Cardiac muscle cell (in vitro differentiated cells and primary cell): ENCODE measurements at places on chromosomes 2 and 18. TPM values are rescaled to one million over a fixed set of nuclear protein-coding genes. Genes with fewer than 3 reads are reported as not detected.
A peak's percentile ranks its signal among the peaks of the same experiment; 100 is the strongest.

ANTXR1 gene
- 26.8 and 36.0 TPM in 2 replicates for total RNA-seq

MXD1 gene
- total RNA-seq = 2.8 and 3.6 TPM in 2 replicates

DNA sequence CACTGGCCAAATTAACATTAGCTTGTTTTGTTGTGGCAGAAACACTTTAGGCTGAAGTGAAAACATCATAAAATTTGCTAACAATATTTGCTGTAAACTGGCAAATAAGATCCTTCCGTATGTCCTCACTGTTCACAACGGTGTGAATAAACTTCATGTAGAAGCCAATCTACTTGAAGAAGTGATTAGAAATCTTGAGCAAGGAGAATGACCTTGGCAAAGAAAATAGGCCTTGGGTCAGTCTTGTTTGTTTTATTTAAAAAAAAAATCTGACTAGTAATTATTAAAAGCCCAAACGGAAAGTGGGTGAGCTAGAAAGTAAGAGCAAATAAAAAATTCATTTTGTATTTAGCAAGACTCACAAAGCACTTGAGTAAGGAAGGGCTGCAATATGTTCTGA is 197.0 kb downstream of the CPS1 start:
- H3K27me3 ChIP-seq = no peaks in the 10 kb centered on the region
- no peak for DNase-seq
- H3K4me1 ChIP-seq = peaks cover 20% of the 10 kb centered on the region

ABCG8 gene
- total RNA-seq = 0.04 TPM in 1 of 2 replicates, not detected in the other

DNA sequence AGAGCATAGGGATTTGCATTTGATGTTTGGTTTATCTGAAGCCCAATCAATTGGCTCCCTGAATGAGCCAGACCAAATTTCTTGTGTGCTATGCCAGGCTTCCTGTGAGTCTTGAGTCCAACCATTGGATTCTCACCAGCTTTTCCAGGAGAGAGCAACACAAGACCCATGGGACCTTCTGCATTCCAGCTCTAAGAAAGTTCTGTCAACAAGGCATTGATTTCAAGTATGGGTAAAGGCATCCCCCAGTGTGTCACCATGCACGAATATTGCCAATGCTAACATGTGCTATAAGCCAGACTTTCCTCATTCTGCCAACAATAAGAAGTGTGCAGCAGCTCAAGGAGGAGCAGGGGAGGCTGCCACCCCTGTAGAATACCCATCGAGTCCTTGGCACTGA is 266.6 kb downstream of the ETAA1 start:
- no peak overlapping the region for H3K27ac ChIP-seq
- H3K4me1 ChIP-seq = no peaks in the 10 kb centered on the region
- H3K4me3 ChIP-seq = no peak overlapping the region
- H3K36me3 ChIP-seq = no peaks in the 10 kb centered on the region
- no peaks in the 10 kb centered on the region for H3K27me3 ChIP-seq

ANKRD30BL gene
- 0.14 and 0.71 TPM in 2 replicates for total RNA-seq

BCL2 gene
- 0.70 and 0.98 TPM in 2 replicates for total RNA-seq

GRCh38 chr2:24672589-24672988 is 120.6 kb downstream of the PTRHD1 start:
- H3K4me1 ChIP-seq = no peaks in the 10 kb centered on the region
- no peak overlapping the region for H3K27ac ChIP-seq
- H3K27me3 ChIP-seq = no peaks in the 10 kb centered on the region
- H3K36me3 ChIP-seq = no peaks in the 10 kb centered on the region
- no peak overlapping the region for H3K4me3 ChIP-seq

GRCh38 chr18:34977838-34978532 is 63.2 kb upstream of the MAPRE2 start:
- H3K27me3 ChIP-seq = peaks cover 57% of the 10 kb centered on the region
- no peak overlapping the region for H3K27ac ChIP-seq
- H3K36me3 ChIP-seq = no peaks in the 10 kb centered on the region
- DNase-seq = peak; percentile 35

- H3K27me3 ChIP-seq = no peaks in the 10 kb centered on the region
- H3K4me3 ChIP-seq = no peak overlapping the region
- no peak for DNase-seq
- no peak overlapping the region for H3K27ac ChIP-seq
- peaks cover 6% of the 10 kb centered on the region for H3K4me1 ChIP-seq
- no peaks in the 10 kb centered on the region for H3K36me3 ChIP-seq
These were observed 46.2 kb upstream of the PLA2R1 start for GRCh38 chr2:160108646-160109045.

- no peak overlapping the region for H3K27ac ChIP-seq
These were observed 36.9 kb downstream of the RAPH1 start for GRCh38 chr2:203498161-203498560.

SLC35G4 gene
- not detected in 2 replicates for total RNA-seq

- H3K27me3 ChIP-seq = peaks cover 5% of the 10 kb centered on the region
- no peak overlapping the region for H3K27ac ChIP-seq
- no peaks in the 10 kb centered on the region for H3K36me3 ChIP-seq
- no peaks in the 10 kb centered on the region for H3K4me1 ChIP-seq
These were observed 147.4 kb upstream of the SIX2 start for GRCh38 chr2:45156605-45157004.

- no peaks in the 10 kb centered on the region for H3K4me1 ChIP-seq
- no peak for DNase-seq
- no peak overlapping the region for H3K27ac ChIP-seq
- H3K4me3 ChIP-seq = no peak overlapping the region
These were observed 12.6 kb upstream of the ELAC1 start for GRCh38 chr18:50955253-50955652.

GRCh38 chr2:174331595-174332216 is 3.0 kb upstream of the SP9 start:
- DNase-seq = no peak
- no peak overlapping the region for H3K4me3 ChIP-seq
- peaks cover 100% of the 10 kb centered on the region for H3K27me3 ChIP-seq
- peaks cover 8% of the 10 kb centered on the region for H3K4me1 ChIP-seq
- H3K27ac ChIP-seq = no peak overlapping the region
- H3K36me3 ChIP-seq = no peaks in the 10 kb centered on the region

GRCh38 chr2:70697603-70698383 is 70.2 kb downstream of the ADD2 start:
- no peaks in the 10 kb centered on the region for H3K4me1 ChIP-seq
- DNase-seq = no peak
- no peak overlapping the region for H3K4me3 ChIP-seq
- no peak overlapping the region for H3K27ac ChIP-seq
- no peaks in the 10 kb centered on the region for H3K36me3 ChIP-seq
- no peaks in the 10 kb centered on the region for H3K27me3 ChIP-seq

LYG2 gene
- not detected in 2 replicates for total RNA-seq

- no peaks in the 10 kb centered on the region for H3K36me3 ChIP-seq
- H3K27me3 ChIP-seq = no peaks in the 10 kb centered on the region
- H3K4me1 ChIP-seq = peaks cover 34% of the 10 kb centered on the region
- peak overlapping the region; percentile 87 for H3K27ac ChIP-seq
These were observed 187.1 kb downstream of the TCF4 start for GRCh38 chr18:55400590-55401541.

GALNT5 gene
- 2.0 and 2.4 TPM in 2 replicates for total RNA-seq

DNA sequence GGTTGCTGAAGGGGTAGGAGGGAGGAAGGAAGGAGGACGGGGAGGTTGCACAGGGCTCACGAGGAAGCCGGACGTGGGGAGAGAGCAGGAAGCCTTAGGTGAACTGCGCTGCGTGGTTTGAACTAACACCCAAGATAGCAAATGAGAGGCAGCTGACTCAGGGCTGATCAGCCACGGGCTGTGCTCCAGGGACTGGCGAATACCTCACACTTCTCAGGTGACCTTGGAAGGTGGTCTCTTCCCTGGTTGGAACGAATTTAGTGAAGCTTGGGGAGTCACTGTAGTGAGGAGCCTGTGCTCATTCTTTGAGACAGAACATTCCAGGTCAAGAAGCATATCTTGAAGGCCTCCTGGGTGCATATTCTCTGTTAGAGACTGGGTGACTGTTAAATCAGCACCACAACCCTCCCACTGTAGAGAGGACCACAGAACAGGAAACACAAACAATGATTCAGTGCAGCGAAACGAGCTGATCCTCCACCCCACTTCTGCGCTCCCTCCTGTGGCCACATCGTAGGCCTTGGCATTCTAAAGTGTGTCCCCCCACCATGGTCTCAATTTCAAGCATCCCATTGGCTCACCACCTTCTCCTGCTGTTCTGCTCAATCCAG is 33.8 kb downstream of the TOGARAM2 start:
- H3K27me3 ChIP-seq = no peaks in the 10 kb centered on the region
- no peaks in the 10 kb centered on the region for H3K36me3 ChIP-seq
- H3K4me3 ChIP-seq = no peak overlapping the region
- no peak overlapping the region for H3K27ac ChIP-seq
- H3K4me1 ChIP-seq = peaks cover 35% of the 10 kb centered on the region

DNA sequence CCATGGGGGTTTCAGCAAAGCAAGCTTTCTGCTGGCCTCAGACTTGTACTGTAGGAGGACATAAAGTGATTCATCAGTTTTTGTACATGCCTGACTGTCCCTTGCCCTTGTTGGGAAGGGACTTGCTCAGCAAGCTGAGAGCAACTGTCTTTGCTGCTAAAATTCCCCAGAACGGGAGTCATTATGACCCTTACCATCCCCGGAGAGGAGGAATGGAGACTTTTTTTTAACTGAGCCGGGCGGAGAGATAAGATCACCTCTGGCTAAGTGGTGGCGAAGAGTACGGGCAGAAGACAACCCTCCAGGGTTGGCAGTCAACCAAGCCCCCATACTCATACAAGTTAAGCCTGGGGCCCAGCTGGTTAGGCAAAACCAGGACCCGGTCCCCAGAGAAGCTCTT is 20.4 kb upstream of the NAGK start:
- no peaks in the 10 kb centered on the region for H3K4me1 ChIP-seq
- H3K27me3 ChIP-seq = peaks cover 19% of the 10 kb centered on the region
- H3K4me3 ChIP-seq = no peak overlapping the region
- no peak overlapping the region for H3K27ac ChIP-seq
- no peak for DNase-seq
- H3K36me3 ChIP-seq = no peaks in the 10 kb centered on the region

ST6GAL2 gene
- 0.57 and 1.2 TPM in 2 replicates for total RNA-seq

- H3K36me3 ChIP-seq = no peaks in the 10 kb centered on the region
- H3K27ac ChIP-seq = no peak overlapping the region
- DNase-seq = no peak
- no peaks in the 10 kb centered on the region for H3K4me1 ChIP-seq
- no peaks in the 10 kb centered on the region for H3K27me3 ChIP-seq
These were observed 904.8 kb upstream of the CHAC2 start for GRCh38 chr2:52862801-52863200.

GRCh38 chr18:76458522-76459311 is 36.3 kb downstream of the ZNF516 start:
- DNase-seq = no peak
- H3K4me1 ChIP-seq = peaks cover 44% of the 10 kb centered on the region
- H3K36me3 ChIP-seq = no peaks in the 10 kb centered on the region
- H3K27ac ChIP-seq = no peak overlapping the region

SPP2 gene
- not detected in 2 replicates for total RNA-seq

- H3K36me3 ChIP-seq = no peaks in the 10 kb centered on the region
- H3K27ac ChIP-seq = no peak overlapping the region
- no peak for DNase-seq
- no peak overlapping the region for H3K4me3 ChIP-seq
- no peaks in the 10 kb centered on the region for H3K4me1 ChIP-seq
- no peaks in the 10 kb centered on the region for H3K27me3 ChIP-seq
These were observed 10.0 kb upstream of the RHOB start for GRCh38 chr2:20436716-20437470.

DNA sequence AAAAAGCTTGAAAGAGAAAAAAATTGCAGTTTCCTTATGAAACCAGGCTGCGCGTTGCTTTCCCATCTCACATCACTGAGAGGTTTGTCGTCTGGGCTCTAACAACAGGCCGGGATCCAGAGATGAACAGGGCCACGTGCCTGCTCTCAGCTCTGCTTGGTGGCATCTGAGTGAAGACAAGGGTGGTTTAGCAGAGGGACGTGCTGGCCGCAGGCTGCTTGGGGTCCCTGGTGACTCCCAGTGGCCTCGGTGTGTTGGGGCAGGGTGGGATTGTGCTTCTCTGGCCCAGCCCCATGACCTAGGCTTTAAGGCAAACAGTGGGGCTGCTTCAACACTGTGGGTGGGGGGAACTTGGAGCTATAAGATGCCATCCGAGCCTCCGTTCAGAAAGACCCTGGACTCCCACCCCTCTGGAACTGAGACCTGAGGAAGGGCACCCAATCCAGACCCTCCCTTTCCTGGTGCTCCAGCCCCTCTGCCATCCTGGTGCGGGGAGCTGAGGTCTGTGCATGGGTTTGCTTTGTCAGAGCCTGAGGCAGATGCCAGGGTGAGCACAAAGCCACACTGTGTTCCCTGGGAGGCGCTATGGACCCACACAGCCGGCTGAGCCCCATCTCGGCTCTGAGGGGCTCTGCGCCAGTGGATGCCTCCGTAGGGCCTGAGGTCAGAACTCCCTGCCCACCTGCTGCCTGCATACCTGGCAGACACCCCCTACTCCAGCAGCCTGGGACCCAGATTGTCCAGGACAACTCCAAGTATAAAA is 18.4 kb upstream of the HPCAL1 start:
- DNase-seq = no peak
- no peaks in the 10 kb centered on the region for H3K27me3 ChIP-seq
- H3K4me3 ChIP-seq = no peak overlapping the region
- H3K36me3 ChIP-seq = no peaks in the 10 kb centered on the region
- no peak overlapping the region for H3K27ac ChIP-seq

SERPINB2 gene
- total RNA-seq = not detected in 2 replicates

DNA sequence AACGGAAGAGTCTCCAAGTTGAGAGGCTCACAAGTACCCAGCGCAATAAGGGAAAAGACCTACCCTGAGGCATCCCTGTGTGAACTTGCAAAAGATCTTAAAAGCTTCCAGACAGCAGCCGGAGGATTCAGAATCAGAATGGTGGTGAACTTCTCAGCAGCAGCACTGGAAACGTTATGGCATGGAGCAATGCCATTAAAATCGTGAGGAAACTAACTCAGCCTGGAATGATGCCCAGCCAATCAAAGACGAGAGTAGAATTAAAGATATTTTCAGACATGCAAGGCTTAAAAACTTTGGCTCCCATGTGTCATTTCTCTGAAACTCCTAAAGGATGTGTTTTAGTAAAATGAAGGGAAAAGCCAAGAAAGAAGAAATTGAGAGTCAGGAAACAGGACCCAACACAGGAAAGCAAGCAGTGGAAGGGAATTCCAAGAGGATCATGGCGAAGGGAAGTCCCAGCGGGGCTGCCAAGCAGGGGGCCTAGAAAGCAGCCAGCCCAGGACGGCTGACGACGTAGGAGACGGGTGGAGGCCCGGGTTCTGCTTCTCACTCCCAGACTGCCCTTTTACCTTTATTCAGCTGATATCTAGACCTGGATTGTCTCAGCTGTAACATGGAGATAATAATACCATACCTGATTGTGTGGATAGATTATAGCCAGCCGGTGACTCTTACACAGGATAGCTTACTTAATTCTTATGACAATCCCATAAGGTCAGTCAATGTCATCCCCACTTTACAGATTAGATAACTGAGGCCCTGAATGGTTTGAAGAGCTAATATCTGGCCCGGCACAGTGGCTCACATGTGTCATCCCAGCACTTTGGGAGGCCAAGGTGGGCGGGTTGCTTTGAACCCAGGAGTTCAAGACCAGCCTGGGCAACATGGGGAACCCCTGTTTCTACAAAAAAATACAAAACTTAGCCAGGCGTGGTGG is 92.8 kb downstream of the ASAP2 start:
- no peaks in the 10 kb centered on the region for H3K27me3 ChIP-seq
- H3K4me1 ChIP-seq = peaks cover 25% of the 10 kb centered on the region
- no peaks in the 10 kb centered on the region for H3K36me3 ChIP-seq
- no peak overlapping the region for H3K27ac ChIP-seq
- no peak overlapping the region for H3K4me3 ChIP-seq

NFATC1 gene
- total RNA-seq = 7.5 and 10.8 TPM in 2 replicates
